ENCODE measurements at places on chromosomes 12 and 14.

DNA sequence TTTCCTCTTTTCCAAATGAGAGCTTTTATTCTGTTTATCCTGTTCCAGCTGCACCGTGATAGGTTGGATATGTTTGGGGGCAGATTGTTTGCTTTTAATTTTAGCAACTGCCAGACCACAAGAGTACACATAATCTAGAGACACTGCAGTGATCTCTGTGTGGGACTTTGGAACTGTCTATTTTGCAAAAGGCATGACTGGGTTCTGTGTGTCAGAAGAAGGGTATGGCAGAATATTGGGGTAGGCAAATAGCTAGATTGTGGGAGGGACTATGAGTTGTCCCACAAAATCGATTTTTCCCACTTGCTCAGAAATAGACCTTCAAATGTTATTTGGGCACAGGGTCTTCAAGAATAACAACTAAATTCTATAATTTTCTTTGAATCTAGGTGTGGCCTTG is 275.9 kb upstream of the KITLG start:
- DNase-seq, result no peak

GRCh38 chr14:100874051-100874410 is 29.5 kb downstream of the RTL1 start:
- DNase-seq, result no peak

DNA sequence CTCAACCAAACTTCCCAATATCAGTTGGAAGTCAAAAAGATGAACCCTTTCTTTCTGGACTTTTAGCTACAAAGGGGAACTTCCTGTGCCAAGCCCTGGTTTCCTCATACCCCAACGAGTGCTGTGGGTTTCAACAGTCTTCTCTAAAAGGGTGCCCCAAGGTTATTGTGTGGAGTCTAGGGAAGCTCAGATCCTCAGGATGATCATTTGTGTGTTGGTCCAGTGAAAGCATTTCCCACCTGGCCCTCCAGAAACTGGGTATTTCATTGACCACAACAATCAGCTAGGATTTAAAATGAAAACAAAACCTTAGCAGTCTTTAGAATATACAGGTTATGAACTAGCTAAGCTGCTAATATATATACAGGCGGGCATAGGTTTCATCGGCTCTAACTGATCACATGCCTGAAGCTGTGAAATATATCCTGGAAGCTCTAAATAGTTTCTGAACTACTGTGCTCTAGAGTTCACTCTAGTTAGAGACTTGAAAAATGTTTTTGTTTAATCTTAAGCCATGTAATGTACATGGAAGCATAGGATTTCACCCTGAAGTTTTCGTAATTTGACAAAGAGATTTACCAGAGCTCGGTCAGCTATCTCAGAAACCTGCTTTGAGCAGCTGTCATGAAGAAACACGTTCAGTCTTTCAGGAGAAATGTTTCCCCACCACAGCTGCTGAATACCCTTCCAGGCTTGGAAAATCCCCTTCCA is 29.6 kb downstream of the P2RX4 start:
- DNase-seq, result no peak

GRCh38 chr12:53523131-53523530 is 15.8 kb upstream of the NPFF start:
- DNase-seq, result no peak

DNA sequence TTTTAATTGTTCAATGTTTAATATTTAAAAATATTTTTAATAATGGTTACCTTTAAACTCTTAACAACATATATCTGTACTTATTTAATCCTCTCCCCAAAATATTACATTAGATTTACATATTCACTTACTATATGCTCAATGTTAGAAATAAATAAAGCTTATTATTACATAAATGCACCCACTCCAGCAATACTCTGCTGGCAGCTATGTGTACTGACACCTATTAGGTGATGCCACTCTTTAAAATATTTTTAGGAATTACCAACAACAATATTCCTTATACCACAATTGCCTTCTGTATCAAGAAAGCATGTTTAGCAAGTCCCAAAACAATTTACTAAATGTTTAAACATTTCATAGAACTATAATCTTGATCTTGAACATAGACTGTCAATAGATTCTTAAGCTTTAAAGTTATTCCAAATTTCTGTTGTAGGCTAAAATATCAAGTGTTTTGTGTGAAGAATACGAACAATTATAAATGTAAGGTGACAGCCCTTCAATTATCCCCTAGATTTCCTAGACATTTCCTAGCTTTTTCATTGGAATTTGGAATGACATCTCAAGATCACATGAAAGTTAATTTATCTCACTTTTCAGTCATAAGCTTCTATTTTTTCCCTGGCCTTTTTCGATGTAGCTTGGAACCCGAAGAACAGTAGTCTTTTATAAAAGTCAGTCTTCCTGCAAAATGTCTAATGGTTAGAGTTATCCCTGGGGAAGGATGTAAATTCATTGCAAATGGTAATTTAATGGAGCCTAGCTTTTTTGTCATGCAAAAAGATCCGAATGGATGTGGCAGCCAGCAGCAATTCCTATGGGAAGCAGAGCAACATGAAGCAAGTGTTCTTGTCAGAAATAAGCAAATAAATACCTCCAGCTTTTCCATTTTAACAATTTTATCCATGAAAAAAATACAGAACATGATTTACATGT is 907.5 kb upstream of the ATXN7L3B start:
- no peak for DNase-seq

DNA sequence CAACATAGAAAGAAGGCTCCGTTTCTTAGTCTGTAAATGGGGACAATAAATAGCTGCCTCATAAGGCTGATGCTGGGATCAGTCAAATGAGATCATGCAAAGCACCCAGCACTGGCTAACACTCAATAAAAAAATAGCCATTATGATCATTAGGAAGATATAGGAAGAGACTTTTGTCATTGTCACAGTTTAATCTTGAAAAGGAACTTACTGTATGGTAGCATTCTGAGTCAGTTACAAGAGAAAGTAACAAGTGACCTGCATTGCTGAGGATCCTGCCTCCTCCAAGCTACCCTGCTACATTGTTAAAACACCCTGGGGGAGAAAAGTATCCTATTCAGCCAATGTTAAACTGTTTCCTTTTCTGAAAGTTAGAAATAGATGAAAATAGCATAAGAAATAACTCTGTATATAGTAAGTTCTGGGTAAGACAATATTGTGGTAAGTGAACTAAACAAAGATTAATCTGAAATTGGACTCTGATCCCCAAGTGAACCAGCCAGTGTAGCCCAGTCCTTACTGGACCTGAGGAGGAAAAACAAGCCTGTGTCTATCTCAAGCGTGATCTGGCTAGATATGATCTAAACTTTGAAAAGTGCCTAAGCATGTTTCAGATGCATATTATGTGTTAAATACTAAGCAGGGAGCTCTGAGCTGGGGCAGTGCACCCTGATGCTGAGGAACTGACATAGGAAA is 3.6 kb upstream of the NUDT4 start:
- DNase-seq, result no peak

GRCh38 chr12:105409279-105409678 is 78.8 kb downstream of the C12orf75 start:
- no peak for DNase-seq

DNA sequence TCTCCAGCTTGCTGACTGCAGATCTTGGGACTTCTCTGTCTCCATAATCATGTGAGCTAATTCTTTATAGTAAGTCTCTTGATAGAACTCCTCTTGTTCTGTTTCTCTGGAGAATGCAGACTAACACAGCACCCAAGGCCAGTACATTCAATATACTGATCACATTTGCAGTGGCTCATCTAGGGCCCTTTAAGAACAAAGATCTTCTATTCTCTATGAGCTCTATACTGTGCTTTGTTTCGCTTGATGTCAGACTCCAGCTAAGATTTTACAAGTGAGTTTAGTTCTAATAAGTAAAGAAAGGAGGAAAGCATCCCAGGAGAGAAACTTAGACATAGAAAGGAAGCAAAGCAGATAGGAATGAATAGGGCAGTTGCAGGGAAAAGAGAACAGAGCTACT is 69.3 kb upstream of the TMPO start:
- DNase-seq, result no peak

- DNase-seq, result no peak
Observed at GRCh38 chr12:40988355-40988754, 199.8 kb upstream of the PDZRN4 start.

- no peak for DNase-seq
Observed at GRCh38 chr14:94366146-94366915, 22.1 kb downstream of the SERPINA1 start.

DNA sequence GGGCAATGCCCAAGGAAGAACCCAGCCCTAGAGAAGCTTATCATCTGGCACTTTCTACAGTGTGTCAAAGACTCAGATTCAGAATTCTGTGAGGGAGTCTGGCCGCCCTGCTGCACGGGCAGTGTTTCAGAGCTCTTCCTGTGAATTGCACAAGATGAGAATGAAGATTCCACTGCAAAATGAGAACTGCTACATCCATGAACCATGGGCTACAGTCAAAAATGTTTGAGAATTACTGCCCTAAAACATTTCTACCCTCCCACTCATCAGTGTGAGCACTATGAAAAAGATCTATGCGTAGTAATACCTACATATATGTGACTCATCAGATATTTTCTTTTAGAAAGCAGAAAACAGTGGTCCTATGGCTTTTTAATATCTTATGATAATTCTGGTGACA is 104.0 kb downstream of the STAB2 start:
- no peak for DNase-seq

DNA sequence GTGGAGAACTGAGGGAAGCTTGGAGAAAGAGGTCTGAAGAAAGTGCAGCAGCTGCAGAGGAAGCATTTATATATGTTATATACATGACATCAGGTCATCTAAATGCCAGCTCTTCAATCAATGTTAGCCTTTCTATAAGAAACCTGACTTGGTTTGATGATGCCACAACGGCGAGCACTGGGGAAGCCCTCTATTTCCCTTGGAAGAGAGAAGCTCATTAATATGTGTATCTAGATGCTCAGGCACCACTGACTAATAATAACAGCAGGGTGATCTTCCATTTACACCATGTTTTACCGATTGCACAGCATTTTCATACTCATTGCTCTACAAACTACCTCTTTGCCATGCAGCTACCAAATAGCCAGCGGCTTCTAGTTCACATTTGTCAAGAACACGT is 811 bp downstream of the ACYP1 start:
- no peak for DNase-seq

DNA sequence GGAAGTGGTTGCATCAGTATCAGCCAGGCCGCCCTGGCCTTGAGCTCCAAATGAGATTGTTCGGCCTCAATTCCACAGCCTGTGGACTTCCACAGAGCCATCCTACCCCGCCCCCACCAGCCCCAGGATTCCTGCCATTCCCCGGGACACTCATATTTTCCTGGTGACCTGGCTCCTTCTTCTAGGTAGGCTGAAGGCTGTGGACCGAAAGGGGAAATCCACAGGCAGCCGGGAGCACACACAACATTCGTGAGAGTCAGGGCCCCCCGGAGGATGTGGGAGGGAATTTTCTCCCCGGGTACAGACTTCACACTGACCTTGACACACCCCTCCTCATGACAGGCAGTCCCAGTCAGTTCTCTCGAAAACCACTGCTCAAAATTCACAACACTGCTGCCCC is 39.9 kb downstream of the RIN3 start:
- no peak for DNase-seq

GRCh38 chr14:104800015-104800770 is 708 bp upstream of the ZBTB42 start:
- peak; percentile 98 for DNase-seq

- DNase-seq, result no peak
Observed at GRCh38 chr12:42539696-42540095, 49.9 kb downstream of the PRICKLE1 start.

DNA sequence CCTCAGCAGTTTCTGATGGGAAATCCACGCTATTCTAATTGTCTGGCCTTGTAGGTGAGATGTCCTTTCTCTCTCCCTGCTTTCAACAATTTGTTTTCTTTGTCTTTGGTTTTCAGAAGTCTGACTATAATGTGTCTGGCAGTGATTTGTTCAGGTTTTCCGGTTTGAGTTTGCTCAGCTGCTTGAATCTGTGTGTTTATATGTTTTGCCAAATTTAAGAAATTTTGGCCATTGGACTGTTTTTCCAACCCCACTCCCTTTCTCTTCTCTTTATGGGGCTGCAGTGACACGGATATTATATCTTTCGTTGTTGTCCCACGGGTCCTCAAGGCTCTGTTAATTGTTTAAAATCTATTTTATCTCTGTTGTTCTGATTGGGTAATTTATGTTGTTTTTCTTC is 105.0 kb downstream of the ADGRD1 start:
- DNase-seq, result no peak

DNA sequence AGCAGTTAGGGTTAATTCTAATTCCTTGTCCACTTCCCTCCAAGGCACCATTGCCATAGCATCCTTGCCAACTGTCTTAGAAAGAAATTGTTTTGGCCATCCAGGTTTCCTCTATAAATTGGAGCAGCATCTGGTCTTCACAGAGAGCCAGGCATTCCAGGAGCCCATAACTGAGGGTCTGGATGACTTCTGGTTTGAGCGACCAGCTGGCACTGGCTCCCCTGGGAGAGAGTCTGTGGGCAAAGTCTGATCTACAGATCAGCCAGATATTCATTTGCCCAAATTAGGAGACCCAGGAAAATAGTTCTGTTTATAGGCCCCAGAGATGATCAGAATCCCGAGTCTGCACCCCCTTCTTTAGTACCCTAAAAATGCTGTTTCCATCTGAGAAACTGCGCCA is 16.0 kb downstream of the VSX2 start:
- DNase-seq, result no peak

DNA sequence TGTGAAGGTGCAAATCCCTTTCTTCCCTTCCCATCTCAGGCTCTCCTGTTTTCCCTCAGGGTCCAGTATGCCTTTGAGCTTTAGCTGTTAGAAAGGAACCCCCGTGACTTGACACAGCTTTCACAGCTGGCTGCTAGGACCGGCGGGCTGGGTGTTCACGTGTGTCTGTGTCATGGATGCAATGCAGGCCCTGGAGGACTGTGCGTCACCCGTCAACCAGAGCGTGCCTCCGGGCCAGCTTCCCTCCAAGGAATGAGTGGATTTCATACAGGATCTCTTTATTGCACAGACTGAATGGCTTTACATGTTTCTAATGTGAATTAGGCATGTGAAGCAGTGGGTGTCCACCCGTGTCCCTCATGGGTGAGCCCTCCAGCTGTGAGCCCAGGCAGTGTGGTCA is 77.4 kb downstream of the AACS start:
- DNase-seq, result no peak

- DNase-seq, result no peak
Observed at GRCh38 chr14:94795372-94795771, 25.5 kb upstream of the GSC start.

DNA sequence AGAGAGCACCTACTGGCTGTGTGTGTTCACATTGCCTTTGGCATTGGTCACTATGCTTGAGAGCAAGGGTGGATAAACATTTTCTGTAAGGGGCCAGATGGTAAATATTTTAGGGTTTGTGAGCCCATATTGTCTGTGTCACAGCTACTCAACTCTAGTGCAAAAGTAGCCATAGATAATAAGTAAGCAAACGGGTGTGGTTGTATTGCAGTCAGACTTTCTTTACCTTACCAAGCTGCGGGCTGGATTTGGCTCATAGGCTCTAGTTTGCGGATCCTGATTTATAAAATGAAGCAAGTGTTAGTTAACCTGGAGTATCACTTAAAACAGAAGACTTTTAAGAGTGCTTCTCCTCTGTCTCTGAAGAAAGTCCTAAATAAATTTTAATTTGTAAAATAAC is 169.0 kb downstream of the KICS2 start:
- no peak for DNase-seq
